IPS-NIHi11 (cell line): ENCODE measurements at places on chromosomes 3 and 15.

DNA sequence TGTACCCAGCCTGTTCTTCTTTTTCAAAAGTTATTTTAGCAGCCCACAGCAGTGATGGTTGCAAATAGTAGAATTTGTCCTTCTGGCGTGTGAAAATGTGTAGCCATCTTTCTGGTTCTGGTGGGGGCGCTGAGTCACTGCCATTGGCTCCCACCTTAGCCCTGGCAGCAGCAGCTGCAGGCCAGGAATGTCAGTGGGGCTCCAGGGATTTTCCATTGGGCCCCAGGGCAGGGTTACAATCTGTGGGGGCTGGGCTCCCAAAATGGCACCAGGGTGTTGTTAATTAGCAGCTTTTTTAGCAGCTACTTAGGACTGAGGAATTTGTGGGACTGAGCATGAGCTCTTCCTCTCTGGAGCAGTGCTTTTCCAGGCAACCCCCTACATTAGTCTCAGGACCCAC is 38.9 kb downstream of the TOPAZ1 start:
- DNase-seq: no peak

GRCh38 chr3:171320750-171321558 is 139.3 kb downstream of the TNIK start:
- DNase-seq: no peak

DNA sequence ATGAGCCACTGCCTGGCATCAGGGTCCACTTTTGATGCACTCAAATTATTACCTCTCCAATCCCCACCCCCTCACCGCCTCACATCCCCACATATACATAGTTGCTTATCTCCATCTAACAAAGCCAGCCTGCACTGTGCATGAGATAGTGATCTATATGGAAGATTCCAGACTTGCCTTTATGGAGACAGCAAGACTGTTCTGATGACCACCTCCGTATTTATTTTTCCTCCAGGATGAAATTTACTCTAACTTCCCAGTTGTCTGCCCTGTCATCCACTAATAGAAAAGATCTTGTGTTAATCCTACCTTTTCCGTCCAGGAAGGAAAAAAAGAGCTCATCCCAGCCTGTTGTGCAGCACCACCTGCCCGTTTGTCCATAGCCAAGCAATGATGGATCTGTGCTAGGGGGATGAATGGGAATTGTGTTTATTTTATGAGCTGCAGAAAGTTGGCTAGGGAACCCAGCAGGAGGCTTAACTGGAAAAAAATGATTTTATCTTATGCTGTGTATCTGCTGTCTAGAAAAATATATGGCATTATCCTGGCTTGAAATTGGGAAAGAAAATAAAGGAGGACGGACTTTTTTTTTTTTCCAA is 114.5 kb downstream of the CD47 start:
- DNase-seq: no peak

- no peak for DNase-seq
Observed at GRCh38 chr3:94280958-94281357, 218.1 kb downstream of the NSUN3 start.

GRCh38 chr3:87949879-87950208 is 109.0 kb downstream of the CGGBP1 start:
- no peak for DNase-seq

- no peak for DNase-seq
Observed at GRCh38 chr3:53264718-53265117, 8.9 kb upstream of the TKT start.
